ENCODE measurements at places on chromosomes 7 and 10.
A peak's percentile ranks its signal among the peaks of the same experiment; 100 is the strongest.

DNA sequence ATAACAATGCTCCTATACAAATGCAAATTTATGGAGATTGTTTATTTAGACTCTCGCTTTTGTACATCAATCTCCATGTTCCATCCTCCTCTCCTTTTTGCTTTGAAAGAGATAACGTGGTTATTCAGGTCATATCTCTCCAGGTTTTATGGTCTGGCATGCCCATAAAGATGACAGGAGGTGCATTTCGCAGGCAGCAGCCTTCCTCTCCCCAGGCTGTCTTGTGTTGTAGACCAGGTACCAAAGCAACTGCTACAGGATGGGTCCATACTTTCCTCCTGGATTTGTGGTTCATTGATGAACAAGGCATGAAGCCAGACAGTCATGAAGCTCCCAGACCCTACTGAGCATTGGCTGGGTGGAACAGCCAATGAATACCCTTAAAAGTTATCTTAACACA lies 400.2 kb upstream of the NPVF start:
- DNase-seq, result no peak

DNA sequence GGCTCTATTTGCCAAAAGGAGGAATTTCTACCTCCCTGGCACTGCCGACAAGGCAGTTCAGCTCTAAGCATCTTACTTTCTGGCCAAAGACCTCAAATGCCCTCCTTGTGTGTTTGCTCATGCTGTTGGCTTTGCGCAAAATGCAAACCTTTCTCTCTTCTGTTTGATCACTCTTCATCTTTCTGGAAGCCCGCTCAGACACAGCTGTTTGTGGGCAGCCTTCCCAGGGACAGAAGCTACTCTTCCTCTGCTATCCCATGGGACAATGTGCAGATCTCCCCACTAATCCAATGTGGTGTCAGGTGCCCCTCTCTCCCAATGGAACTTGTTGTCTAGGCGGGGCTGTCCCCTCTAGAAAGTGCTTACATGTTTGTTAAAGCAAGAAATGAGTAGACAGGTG lies 278.7 kb downstream of the CCSER2 start:
- DNase-seq, result no peak

GRCh38 chr10:31099094-31099493 lies 67.4 kb upstream of the ZNF438 start:
- DNase-seq, result no peak

- DNase-seq, result peak; percentile 28
These were observed 18.5 kb upstream of the FOXL3 start for GRCh38 chr7:271266-272107.

DNA sequence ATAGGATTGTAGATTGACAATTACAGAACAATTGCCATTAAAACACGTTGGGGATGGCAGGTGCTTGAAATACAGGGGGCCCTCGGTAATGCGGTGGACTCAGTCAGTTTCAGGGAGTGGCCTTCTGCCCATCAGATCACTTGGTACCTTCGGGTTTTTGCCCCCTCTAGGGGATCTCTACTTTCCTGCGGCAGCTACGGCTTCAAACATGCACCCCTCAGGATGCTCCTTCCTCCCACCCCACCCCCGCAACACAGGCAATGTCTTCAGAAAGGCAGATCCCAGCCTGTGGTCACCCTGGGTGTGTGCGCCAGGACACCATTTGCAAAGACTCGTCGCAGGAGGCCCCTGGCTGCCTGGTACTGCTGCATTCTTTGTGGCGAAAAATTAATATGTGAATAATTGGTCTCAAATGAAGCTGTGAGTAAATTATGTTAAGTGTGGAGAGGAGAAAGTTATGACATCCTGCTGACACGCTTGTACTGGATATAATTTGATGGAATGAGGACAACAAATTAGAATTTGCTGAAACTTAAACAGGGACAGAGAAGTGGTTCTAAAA lies 431.0 kb upstream of the MKI67 start:
- no peak for DNase-seq

DNA sequence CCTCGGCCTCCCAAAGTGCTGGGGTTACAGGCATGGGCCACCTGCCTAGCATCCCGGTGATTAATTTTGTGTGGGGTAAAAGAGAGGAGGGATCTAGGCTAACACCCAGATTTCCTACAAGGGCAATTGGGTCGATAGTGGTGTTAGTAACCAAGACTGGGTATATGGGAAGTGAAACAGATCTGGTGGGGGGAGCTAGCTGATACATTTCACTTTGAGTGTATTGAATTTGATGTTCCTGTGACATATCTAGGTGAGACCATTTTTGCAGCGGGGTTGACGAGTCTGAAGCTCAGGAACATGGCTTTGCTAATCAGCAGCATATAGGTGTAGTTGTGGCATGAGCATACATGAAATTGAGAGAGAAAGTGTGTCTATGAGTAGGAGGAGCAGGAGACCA lies 12.0 kb downstream of the CLCN1 start:
- DNase-seq, result no peak

DNA sequence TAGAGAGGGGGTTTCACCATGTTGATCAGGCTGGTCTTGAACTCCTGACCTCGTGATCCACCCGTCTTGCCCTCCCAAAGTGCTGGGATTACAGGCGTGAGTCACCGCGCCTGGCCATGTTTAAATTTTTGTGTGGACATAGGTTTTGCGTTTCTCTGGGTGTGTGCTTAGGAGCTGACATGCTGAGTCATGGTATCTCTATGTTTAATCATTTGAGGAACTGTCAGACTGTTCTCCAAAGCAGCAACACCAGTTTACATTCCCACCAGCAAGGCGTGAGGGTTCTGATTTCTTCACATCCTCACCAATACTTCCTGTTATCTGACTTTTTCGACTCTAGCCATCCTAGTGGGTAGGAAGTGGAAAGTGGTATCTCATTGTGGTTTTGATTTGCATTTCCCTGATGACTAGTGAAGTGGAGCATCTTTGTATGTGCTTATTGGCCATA lies 153.7 kb downstream of the DNAJB6 start:
- no peak for DNase-seq

- no peak for DNase-seq
These were observed 517.4 kb upstream of the MKI67 start for GRCh38 chr10:128643658-128644057.

DNA sequence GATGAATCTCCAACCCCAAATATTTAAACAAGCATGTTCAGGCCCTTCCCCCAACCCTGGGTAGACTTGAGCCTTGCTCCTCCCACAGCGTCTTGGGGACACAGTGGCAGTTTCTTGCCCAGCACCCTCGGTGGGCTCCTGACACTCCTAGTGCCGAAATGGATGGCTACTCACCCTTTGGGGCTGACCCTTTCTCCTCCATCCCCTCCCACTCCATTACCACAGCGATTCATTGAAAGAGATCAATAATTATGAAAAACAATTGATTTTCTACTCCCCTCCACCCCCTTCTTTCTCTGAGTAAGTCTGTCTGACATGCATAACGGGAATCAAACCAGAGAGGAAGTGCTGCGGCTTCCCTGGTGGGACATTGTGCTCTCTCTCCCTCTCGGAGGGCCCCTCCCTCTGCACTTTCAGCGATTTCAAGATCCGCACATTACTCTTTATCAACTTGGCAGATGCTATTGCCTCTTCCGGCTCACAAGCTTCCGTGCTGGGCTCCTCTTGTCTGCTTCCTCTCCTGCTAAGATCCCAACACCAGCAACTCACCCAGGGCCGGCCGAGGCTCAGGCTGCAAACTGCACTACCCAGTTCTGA lies 79.0 kb upstream of the PLXNA4 start:
- DNase-seq, result no peak

- DNase-seq, result no peak
These were observed 60.0 kb upstream of the NKX6-2 start for GRCh38 chr10:132845780-132846595.

DNA sequence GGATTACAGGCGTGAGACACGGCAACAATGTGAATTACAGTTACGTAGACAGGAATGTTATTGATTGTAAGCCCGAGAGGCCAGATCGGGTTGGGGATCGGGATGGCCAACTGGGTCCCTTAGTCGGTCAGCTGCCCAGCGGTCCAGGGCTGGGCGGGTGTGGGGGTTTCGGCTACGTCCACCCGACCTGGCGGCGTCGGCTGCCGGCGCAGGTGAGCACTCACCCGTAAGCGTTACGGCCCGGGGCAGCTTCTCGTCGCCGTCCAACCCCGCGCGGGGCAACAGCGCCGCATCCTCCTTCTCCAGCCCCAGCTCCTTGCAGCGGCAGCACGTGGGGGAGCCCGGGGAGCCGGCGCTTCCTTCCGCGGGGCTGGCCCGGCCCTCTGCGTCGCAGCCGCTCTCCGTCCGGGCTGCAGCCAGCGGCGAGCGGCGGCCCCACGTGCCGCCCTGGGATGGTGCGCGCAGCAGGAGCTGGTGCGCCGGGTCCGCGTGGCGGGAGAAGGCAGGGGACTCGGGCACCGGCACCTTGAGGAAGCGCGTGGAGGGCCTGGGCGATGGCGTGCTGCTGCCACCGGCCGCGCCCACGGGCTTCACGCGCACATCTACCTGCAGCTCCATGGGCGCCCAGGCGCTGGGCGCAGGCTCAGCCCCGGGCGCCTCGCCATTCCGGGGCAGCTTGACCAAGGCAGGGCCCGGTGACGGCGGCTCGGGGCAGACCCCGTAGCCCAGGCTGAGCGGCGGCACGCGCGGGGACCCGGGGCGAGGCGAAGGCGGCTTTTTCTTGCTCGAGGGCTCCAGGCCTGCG lies 609 bp downstream of the KLRG2 start:
- no peak for DNase-seq

DNA sequence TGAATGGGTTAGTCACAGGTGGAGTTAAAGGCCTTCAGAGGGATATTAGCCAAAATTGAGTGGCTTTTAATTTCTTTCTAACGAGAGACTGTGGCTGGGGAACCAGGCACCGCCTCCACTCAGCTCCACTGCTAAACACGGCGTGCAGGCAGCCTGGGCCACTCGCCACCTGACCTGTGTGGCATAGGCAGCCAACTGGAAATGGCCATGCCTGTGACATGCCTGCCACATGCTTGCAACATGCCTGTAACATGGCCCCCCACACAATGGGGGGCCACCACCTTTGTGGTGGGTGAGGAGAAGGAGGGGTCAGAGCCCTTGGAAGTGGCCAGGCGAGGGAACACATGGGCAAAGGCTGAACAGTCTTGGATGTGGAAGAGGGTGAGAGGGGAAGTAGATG lies 60.1 kb upstream of the PAX2 start:
- no peak for DNase-seq

DNA sequence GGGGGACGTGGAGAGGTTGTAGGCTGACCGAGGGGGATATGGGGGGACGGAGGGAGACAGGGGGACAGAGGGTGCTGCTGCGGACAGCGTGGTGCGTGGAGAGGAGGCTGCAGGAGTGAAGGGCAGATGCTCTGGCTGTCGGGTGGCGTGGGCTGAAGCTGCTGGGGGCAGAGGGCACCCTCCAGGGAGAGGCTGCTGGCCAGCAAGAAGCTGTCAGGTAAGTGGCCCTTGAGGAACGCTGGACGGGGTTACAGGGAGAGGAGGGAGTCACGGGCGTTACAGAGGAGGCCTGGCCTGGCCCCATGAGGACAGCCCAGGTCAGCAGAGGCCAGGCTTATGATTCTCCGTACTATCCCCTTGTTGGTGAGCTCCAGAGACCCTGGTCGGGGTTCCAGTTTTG lies 27.1 kb downstream of the YKT6 start:
- DNase-seq, result no peak

GRCh38 chr7:33642312-33642711 lies 263.0 kb upstream of the BMPER start:
- no peak for DNase-seq

GRCh38 chr10:77636967-77637531 lies 559 bp downstream of the KCNMA1 start:
- no peak for DNase-seq

GRCh38 chr7:1210321-1210978 lies 22.2 kb upstream of the UNCX start:
- DNase-seq, result no peak

DNA sequence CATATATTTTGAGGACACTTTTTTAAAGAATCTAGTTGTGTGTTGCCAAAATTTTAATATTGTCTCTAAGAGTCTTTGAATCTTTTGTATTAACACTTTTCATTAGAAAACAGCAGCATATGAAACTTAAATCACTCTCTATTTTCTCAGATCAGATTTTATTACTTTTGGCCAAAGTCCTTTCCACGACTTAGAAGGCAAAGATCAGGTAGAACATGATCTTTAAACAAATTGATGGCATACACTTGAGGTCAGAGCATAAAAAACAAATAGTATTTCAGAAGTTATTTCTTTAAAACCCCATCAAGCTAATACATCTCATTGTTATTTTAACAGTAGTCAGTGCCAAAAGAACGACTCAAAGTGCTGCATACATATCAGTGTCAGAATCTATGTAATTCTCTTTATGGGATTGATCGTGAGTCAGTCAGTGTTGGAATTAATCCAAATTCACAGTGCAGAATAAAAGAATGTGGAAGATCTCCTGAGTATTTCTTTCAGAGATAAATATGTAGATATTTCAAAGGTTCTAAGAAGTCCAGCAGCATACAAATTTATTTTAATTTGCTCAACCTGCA lies 9.6 kb upstream of the AGMO start:
- DNase-seq, result no peak

DNA sequence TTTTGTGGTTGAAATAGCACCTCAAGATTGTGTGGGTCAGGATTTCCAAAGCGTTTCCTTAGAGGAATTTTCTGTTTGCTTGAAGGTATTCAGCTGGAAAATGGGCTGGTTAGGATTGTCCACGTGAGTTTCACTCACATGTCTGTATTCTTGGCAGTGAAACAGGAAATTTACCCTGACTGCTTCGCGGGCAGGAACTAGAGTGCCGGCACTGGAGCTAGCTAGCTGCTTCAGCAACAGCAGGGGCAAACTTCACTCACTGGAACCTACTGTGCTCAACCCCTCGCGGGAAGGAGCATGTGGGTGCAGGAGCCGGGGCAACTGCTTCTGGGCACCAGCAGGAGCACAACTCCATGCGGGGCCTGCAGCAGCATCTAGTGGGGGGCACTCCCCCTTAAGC lies 38.0 kb upstream of the RTKN2 start:
- DNase-seq, result no peak

GRCh38 chr10:29228562-29228961 lies 60.3 kb upstream of the LYZL1 start:
- no peak for DNase-seq

- DNase-seq, result no peak
These were observed 148.2 kb downstream of the GFRA1 start for GRCh38 chr10:116124777-116125176.

GRCh38 chr10:25453619-25454018 lies 278.8 kb downstream of the GPR158 start:
- no peak for DNase-seq

DNA sequence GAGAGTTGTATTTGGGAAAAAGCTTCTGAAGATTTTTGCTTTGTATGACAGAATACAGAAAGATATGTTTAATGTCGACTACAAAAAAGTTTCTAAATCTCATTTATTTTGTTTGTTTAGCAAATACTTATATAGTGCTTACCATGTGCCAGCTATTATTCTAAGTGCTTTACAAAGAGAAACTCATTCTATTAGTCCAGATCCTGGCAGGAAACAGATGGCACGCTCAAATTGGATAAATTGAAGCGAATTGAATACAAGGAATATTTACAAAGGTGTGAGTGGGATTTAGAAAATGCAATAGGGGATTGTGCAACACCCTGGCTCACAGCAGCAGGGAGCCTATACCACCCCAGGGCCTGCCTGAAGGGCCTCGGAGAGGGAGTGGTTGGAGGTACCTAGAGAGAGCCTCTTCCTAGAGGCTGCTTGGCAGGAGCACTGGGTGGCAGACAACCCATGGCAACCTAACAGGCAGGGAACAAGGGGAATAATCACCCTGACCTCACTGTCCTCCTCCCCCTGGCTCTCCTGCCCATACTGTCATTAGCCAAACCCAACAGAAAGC lies 27.6 kb upstream of the FAM204A start:
- no peak for DNase-seq

Data from BJ (cell line).